ENCODE measurements at places on chromosomes 11 and 22. TPM values are rescaled to one million over a fixed set of nuclear protein-coding genes. Genes with fewer than 3 reads are reported as not detected.
A peak's percentile ranks its signal among the peaks of the same experiment; 100 is the strongest.

The NFRKB gene
- total RNA-seq = 57.0 TPM

- DNase-seq = no peak
Observed at GRCh38 chr22:23243006-23243573, 62.8 kb downstream of the BCR start.

GRCh38 chr11:68976095-68976494, 4.7 kb downstream of the MRGPRD start:
- DNase-seq = no peak

- no peak for DNase-seq
Observed at GRCh38 chr11:78833237-78833636, 258.6 kb upstream of the NARS2 start.

GRCh38 chr22:50141891-50142363, 28.6 kb upstream of the PANX2 start:
- no peak for DNase-seq

- DNase-seq = peak; percentile 61
Observed at GRCh38 chr11:32090545-32091370, at the start of gene RCN1. TSS of gene RCN1 (plus strand) at chr11:32091074. CDS start at chr11:32091197, 123 bp downstream.

Data from PC-3 (cell line).